ENCODE measurements at places on chromosomes 7 and 10.
A peak's percentile ranks its signal among the peaks of the same experiment; 100 is the strongest.

DNA sequence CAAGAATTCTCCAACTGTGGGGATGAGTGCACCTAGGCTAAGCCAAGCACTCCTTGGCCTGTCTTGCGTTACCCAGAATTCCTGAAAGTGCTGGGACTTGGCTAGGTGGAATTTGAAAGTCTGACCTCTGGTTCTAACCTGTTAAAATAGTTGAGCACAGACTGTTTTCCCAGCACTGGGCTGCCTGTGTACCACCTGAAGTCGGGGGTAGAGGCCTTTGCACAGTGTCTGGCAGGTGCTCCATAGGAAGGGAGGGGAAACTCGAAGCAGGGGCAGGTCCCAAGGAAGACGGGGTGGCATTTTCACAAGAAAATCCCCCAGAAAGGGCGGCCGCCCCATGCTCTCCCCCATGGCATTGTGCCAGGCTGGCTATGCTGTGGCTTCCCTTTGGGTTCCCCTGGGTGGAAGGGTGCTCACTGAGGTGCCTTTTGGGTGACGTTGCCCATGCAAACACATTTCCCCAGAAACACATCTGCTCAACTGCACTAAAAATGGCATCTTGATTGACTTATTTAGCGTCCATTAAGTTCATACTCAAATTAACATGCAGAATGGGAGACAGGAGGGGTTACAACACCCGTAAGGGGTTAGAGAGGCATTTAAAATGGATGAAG is 62.9 kb downstream of the SYPL1 start:
- DNase-seq = no peak

DNA sequence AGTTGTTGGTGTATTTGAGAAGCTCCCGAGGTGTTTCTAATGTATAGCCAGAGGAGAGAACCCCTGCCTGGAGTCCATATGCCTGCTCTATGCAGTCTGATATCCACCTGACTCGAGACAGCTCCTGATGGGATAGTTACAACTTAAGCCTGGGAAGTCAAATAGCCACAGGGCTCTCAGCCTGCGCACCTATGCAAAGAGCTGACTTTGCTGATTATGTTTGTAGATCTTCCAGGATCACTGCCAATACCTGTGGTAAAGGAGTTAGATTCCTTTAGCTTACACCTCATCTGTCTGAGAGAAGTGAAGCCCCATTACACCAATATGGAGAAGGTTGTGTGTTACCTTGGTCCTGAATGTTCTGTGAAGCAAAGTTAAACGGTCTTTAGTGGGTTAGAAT is 1063.3 kb downstream of the NRG3 start:
- no peak for DNase-seq

GRCh38 chr7:142913051-142913450 is 20.5 kb downstream of the TRPV5 start:
- DNase-seq = no peak

GRCh38 chr10:43075612-43076003 is 1.3 kb upstream of the RET start:
- no peak for DNase-seq

DNA sequence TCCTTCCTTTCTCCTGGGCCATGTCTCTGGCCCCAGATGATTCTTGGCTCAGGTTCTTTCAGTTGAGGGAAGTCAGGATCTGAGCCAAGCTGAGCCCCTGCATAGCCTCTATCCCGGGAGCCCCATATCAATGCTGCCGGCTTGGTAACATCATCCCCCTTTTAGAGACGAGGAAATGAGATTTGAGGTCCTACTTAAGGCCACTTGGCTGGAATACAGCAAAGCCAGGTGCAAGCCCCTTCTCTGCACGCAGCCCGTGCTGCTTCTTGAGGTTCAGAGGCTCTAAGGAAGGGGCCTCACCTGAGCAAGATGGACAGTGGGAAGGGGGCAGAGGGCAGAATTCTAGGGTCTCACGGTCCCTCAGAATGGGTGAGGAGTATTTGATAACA is 2.4 kb upstream of the IRF5 start:
- no peak for DNase-seq

- DNase-seq = no peak
Observed at GRCh38 chr7:74495112-74496086, 41.7 kb downstream of the GTF2IRD1 start.

DNA sequence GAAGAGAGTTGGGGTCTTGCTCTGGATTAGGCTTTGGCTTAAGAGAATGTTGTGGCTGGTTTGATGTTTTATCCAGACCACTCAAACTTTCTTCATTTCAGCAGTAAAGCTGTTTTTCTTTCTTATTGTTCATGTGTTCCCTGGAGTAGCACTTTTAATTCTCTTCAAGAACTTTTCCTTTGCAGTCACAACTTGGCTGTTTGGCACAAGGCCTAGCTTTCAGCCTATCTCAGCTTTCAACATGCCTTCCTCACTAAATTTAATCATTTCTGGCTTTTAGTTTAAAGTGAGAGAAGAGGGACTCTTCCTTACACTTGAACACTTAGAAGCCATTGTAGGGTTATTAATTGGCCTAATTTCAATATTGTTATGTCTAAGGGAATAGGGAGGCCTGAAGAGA is 18.1 kb downstream of the CCDC126 start:
- no peak for DNase-seq

DNA sequence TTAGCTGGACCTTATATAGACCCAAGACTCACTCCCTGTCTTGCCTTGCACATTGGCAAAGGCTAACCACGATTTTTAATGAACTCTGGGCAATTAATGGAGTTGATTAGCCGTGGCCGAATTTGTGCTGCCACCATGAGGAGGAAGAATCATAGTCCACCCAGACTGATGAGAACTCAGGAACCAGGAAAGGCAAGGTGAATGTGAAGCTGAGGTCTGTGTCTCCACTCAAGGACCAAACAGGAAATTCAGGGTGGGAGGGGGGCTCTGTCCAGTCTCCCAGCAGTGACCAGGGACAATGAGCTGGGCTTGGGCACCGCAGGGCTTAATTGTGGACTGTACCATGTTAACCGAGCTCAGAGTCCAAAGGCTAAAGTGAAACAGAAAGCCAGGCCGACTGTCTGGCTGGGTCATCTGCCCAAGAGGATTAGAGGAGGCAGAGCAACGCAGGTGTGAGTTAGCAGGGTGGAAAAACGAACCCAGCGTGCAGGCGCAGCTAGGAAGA is 127.0 kb upstream of the JCAD start:
- DNase-seq = no peak

DNA sequence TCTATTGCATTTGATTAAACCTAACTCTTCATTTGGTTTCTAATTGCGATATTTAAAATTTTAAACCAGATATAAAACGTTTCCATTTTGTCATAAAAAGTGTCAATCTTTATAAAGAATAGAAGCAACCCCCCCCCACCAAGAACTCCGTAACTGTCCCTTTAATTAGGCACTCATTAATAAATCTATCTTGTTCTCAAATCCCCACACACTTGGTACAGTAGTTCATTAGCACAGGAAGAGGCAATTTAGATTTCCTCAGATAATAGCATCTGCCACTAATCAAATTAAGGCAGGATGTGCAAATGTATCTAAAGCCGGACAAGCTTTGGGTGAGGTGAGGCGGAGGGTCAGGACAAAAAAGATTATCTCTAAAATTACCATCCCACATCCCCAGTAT is 1143.3 kb upstream of the AUTS2 start:
- DNase-seq = no peak

DNA sequence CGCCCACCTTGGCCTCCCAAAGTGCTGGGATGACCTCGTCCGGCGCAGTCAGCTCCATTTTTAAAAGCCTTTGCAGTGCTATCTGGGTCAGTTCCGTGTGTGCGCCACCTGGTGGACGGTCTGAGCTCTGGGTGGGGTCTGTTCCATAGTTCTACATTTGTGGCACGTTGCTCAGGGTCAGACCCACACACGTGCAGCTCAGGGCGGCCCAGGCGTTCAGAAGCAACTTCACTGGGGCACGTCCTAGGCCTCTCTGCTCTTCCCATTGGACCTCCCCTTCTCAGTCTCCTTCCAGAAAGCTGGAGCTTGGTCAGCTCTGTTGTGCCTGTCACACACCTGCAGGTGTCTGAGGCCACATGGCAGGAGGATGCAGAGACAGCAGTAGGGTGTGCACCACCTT is 137.9 kb downstream of the DNAJB6 start:
- peak; percentile 14 for DNase-seq

DNA sequence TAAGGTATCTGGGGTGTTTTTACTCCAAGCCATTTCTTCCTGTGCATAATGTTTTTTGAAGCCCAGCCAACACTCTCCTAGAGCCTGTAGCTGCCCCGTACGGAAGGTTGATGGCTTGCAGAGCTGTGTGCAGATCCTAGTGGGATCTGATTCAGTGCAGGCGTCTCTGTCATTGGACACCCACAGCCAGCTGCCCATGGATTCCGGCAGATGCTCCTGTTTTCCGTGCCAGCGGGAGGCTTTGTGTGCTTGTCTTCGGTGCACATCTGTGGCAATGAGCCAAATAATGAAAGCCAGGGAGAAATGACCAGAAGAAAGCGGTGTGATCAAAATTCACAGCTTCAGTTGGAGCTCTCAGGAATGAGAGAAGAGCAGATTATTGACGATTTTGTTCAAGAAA is 426.4 kb downstream of the TYW1 start:
- DNase-seq = peak; percentile 89

DNA sequence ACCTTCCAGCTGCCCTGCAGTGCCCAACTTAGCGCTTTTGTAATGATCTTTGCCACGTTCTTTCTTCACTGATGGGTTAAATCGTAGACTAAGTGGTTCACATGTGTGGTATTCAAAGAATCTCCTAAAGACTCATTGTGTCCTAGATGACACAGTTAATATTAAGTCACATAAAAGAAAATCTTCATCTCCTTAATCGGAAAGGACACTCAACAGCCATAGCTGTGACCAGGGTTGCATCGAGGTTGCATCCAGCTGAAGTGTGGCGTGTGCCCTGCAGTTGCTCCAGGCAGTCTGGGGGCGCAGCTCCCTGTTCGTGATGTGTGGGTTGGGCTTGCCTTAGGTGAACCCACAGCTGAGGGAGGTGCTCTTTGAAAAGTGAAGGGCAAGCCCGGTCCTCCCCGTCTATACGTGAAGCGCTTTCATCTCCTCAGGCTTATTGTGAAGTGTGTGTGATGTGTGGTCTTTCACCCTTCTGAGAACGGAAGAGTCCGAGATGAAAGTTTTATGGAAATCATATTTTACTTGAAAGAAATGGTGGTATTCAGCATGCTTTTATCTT is 122.7 kb downstream of the TRRAP start:
- DNase-seq = no peak

- DNase-seq = no peak
Observed at GRCh38 chr10:113524539-113525490, 28.0 kb upstream of the HABP2 start.

DNA sequence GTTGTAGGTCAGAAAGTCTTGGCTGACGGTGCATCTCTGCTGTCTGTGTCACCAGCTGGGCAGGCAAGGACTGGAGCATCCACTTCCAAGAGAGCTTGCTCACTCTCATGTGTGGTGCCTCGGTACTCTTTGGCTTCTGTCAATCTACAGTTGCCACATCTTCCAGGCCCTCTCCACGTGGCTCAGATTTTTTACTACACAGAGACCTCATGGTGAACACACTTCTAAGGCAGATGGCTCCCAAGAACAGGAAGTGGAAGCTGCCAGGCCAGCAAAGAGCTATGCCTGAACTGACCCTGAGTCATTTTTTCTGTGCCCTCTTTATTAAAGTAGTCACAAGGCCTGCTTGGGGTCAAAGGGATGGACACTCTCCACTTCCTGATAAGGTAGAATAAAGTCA is 351.5 kb upstream of the AUTS2 start:
- DNase-seq = no peak

DNA sequence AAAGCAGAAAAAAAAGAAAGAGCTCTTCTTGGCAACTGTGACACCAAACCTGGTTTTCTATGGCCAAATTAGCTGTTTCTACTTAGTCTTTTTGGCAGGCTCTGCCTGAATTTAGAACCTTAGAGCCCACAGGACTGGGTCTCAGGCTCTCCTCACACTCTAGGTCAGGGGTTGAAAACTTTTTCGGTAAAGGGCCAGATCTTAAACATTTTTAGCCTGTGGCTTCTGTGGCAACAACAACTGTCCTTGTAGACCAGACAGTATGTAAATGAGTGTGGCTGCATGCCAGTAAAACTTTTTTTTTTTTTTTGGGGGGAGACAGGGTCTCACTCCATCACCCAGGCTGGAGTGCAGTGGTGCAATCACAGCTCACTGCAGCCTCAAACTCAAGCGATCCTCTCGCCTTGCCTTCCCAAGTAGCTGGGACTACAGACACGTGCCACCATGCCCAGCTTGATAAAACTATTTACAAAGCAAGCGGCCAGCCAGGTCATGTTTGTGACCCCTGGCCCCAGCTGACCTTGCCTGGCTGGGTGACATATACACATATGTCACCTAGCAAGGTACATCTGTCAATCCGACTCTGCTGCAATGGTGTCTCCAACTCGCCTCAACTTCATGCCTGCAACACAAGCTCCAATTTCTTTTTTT is 17.4 kb downstream of the KPNA7 start:
- no peak for DNase-seq

DNA sequence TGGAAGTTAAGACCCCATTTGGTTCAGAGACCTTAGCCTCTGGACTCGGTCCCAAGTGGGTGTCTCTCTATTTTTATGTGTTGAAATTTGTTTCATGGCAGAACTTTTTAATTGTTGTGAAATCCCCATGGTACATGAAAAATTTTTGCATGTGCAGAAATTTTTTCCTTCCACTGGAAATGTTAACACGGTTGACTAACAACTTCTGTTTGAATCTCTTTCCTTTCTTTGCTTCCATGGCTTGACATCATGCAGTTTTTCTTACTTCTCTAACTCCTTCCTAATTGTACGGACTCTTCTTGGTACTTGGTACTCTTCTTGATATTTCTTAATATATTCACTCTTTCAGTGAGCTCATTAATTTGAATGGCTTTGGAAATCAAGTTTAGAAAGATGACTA is 18.3 kb downstream of the MDFIC start:
- no peak for DNase-seq

GRCh38 chr10:19876570-19876969 is 60.3 kb downstream of the PLXDC2 start:
- DNase-seq = no peak

GRCh38 chr7:28904578-28905048 is 53.5 kb downstream of the TRIL start:
- no peak for DNase-seq

GRCh38 chr7:149220534-149220933 is 18.9 kb upstream of the ZNF212 start:
- no peak for DNase-seq

DNA sequence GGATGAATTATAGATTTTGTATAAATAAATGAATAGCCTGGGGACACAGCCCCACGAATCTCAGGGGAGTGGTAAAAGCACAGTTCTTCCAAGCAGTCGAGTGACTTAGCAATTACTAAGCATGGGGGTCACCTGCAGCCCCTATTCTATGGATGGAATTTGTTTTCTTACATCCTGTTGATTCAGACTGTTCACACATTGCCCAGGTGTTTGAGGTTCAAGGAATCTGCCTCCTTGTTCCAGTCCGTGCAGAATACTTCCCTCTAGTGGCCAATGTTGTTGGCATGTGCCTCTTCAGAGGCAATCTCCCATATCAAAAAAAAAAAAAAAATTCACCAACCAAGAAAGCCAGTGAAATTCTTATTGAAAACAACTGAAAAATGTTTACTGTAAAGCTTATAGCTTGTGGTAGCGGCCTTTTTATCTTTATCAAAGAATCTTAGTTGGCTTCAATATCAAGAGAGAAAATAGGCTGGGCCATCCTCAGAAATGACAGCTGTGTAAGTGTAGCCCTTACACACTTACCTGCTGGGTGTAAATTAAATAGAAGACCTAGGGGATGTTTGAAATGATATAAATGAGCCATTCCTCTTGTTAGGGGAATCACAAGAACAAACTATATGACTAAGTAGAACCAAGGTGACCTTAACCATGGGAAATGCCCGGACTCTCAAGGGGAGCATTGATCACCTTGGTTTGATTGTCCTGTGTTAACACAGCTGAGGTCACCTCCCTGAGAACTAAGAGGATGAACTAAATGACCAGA is 7.8 kb downstream of the LIPM start:
- peak; percentile 24 for DNase-seq

All from NCI-H2171 treated with DMSO at 0.1 percent for 48 hours (cell line).